ENCODE measurements at places on chromosomes 16 and 17.

- no peak for DNase-seq
Observed at GRCh38 chr17:73831699-73832098, 187.5 kb upstream of the SDK2 start.

DNA sequence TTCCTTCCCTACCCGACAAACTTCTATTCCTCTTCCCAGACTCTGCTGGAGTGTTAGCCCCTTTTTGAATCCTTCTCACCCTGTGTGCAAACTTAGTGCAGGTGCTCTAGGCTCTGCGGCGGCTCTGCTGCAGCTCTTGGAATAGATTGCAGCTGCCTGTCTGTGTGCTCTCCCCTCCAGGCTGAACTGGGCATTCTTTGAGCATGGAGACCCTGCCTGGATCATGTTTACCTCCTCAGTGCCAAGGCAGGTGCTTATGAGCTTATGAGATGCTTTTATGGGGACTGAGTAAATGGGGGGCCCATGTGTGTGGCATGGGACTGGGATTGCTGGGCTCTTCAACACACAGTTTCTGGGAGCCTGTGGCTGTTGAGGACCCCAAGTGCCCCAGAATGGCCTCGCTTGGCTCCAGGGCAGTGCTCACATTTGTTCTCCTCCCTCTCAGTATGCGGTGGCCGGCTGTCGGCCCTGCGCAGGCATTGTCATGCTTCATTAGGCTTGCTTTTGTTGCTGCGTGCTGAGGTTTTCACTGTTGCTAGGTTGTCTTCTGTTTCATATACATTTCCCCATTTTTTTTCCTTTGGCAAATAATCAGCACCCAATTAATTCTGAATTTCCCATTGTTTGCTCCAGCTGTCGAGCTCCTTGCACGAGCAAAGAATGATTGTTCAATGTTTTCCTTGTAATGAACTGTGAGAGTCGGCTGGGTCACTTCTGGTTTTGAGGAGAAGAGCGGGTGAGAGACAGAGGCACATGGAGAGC is 185.5 kb upstream of the NLRP1 start:
- DNase-seq, result no peak

DNA sequence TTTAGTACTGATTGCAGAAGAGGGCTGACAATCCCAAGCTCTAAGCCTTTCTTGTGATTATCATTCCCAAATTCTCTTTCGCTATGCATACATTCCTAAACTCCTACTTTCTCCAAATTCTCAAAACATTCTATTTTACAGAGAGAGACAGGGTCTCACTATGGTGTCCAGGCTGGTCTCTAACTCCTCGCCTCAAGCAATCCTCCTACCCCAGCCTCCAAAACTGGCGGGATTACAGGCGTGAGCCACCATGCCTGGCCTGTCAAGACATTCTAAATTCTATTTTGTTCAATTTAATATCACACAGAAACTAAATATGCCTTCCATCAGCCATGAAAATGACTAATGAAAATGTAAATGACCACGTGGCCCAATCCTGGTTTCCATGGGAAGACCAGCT is 39.8 kb downstream of the ANKRD11 start:
- no peak for DNase-seq

DNA sequence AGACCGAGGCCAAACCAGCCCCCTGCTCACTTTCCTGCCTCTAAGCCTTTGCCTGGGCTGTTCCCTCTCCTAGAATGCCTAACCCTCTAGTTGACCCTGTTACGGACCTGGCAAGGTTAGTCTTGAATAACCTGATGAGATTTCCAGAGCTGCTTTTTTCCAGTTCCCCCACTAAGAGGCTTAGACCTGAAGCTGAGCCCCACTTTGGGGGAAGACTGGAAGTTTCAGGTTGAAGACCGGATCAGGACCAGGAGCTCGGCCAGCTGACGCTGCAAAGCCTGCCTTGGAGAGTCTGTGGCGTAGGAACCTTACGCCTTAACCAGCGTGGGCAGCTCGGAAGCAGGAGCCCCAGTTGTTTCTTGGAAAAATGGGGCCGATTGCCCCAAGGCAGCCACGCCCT is 129.8 kb downstream of the OR1D5 start:
- DNase-seq, result no peak

DNA sequence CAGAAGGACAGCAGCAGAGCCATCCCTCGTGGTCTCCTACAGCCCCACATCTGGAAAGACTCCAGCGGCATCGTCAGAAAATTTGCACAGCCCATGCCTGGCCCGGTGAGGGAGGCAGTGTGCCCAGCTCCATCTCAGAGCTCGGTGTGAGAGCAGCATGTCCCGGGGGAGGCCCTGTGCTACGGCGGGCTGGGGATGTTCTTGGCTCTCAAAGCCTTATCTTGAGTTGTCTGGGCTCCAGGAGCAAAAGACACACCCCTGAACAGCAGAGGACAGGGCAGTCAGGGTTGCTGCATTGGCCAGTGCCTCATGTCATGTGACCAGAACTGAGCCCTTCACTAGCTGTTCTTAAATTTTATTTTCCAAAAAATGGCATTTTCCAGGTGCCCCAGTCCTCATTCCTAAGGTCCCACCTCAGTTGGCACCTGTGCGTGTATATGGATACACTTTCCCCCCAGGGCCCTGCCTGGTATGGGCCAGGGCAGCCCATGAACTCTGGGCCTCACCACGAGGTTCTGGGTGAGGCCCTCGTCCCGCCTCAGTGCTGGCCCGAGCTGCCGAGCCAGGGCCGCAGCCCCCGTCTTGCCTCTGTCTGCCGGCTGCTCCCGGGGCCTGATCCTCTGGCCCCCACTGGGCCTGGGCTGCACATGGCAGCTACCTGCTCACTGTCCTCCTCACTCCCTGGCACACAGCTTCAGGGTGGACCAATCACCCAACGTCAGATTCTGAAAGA is 3.0 kb downstream of the NUDT16L1 start:
- DNase-seq, result no peak
